ENCODE measurements at places on chromosomes 5 and 9.

DNA sequence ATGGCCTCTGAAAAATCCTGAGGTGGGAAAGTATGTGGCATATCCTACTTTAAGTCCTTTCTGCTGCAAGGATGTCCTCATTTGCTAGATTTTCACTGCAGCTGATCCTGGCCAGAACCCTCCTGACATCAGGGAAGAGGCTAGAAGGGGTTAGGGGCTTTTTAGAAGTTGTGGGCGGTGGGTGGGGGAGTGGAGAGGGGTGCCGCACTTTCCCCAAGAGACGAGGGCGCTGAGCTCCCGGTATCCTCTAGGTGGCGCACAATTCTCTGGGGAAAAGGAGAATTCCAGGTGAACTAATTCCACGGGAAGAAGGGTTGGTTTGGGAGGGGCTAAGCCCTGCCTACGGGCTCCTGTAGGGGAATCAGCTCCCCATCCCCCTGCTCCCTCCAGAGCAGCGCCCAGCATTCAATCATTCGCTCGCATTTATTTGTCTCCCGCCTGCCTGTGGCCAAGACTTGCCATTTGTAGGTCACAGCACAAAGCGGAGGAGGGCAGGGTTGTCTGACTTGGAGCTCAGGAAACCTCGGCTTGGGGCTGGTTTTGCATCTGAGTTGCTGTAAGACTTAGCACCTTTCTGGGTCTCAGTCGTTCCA is 42.9 kb upstream of the HAND1 start:
- DNase-seq, result no peak

DNA sequence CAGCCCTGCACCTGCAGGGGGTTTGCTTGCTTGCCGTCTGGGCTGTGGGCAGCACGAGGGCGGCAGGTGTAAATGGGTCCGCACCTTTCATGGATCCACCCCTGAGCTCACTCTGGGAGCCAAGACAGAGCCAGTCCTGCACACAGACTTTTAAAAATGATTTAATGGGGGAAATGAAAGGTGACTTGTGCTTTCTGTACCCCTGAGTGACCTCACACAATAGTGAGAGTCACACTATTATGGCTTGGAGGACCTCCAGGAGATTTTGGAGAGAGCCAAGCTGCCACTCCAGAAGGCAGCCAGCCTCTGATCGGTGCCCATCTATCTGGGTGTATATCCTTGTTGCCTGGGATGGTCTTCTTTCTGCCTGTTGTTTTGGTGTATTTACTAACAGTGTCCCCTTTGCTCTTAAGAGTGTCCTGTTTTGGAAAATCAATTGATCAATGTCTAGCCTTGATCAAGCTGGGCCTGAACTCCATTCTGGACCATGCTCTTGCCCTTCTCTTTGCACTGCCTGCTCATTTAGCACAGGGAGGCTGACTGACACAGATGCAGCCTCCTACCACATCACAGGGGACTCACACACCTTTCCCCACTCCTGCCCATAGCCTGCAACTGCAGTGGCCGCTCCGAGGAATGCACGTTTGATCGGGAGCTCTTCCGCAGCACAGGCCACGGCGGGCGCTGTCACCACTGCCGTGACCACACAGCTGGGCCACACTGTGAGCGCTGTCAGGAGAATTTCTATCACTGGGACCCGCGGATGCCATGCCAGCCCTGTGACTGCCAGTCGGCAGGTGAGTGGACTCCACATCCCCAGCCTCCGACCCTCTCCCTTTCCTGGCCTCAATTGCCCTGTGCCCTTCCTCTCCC is 29.5 kb downstream of the LAMC3 start:
- DNase-seq, result no peak

DNA sequence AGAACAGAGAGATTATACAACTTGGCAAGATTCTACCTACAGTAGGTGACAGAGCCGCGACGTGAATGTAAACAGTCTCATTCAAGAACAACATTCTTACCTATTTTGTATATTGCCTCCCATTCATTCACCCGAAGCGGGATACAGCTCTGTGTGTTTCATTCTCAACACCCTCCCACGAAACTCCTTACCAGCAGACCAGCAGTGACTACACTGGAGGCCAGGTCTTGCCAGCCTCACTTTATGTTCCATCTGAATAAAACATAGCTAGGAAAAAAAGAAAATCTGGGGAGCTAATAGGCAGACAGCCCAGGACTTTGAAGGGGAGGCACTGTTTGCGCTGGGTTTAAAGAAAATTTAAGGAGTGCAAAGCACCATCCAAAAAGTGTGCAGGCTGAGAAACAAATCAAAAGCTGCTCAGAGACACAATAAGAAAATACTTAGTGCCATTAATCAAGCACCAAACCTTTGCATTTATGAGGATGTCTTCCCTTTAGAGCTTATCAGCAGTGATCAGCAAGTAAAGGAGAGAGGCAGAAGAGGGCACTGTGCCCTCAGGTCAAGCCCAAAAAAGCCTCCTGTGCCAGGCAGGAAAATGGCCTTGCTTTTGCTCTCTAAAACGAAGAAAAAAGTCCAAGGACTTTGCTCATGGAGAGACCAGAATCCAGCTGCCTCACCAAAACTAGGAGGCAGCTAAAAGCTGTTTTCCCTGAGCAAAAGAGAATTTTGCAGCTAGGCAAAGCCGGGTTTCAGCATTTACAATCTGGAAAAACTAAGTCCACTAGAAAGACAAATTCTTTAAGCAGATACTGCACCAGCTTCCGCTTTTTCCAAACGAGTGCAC is 295.1 kb downstream of the BNC2 start:
- no peak for DNase-seq

DNA sequence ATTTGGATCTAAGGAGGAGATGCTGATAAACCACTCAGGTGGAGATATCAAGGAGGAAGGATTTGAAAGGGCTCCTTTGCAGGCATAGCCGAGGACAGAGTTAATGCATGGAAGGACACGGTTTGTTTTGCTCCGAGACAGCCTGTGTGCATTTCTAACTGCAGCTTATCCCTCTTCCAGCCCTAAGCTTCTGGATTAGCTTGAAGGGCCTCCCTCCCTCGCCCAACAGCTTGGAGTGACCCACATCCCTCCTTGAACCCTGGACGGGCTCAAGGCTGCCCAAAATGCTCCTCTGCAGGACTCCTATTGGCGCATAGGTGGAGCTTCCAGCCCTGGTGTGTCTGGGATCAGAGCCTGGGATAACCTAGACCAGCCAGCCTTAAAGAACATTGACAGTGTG is 66.7 kb downstream of the PPARGC1B start:
- no peak for DNase-seq

GRCh38 chr5:31937226-31937625 is 236.9 kb downstream of the GOLPH3 start:
- DNase-seq, result no peak

- DNase-seq, result no peak
These were observed 72.4 kb upstream of the GNAQ start for GRCh38 chr9:78103971-78104433.

GRCh38 chr5:77770293-77771005 is 5.7 kb downstream of the TBCA start:
- no peak for DNase-seq

DNA sequence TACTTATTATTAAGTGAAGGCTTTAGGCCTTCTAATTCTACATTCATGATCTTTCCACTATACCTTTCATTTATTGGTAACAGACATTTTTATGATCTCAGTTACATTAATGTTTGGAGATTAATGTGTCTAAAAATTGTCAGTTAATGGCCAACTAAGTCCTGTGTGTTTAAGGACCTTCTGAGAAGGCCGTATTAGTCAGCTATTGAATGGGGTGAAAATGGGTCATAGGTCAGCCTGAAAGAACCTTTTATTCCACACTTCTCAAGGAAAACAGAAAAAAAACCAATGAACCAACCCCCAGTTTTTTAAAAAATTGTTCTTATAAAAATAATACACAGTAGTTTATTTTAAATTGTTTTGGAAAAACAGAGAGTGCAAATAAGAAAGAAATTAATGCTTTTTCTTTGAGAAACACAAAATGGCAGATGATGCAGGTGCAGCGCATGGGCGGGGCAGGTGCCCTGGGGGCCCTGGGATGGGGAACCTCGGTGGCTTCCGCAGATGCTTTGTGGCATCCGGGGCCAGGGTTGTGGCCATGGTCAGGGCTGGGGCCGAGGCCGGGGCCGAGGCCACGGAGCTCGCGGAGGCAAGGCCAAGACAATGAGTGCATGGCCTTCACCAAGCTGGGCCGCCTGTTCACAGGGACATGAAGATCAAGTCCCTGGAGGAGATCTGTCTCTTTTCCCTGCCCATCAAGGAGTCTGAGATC is 141.9 kb downstream of the SPATA31D1 start:
- DNase-seq, result no peak

DNA sequence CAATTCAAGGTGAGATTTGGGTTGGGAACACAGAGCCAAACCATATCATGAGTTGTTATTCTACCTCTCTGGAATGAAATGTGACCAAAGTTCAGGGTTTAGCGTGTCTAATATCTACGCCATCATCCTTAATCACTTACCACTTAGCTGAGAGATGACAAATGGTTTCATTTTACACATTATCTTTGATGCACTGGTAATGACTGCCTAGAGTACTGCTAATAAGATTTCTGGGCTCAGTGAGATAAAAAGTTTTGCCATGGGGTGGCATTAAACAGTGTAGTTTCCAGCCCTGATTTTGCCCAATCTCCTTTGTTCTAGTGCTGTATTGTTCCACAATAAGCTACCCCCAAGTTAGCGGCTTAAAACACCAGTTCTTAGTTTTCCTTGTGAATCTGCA is 367.2 kb downstream of the MLLT3 start:
- DNase-seq, result no peak

GRCh38 chr5:22329683-22330082 is 523.5 kb downstream of the CDH12 start:
- DNase-seq, result no peak

DNA sequence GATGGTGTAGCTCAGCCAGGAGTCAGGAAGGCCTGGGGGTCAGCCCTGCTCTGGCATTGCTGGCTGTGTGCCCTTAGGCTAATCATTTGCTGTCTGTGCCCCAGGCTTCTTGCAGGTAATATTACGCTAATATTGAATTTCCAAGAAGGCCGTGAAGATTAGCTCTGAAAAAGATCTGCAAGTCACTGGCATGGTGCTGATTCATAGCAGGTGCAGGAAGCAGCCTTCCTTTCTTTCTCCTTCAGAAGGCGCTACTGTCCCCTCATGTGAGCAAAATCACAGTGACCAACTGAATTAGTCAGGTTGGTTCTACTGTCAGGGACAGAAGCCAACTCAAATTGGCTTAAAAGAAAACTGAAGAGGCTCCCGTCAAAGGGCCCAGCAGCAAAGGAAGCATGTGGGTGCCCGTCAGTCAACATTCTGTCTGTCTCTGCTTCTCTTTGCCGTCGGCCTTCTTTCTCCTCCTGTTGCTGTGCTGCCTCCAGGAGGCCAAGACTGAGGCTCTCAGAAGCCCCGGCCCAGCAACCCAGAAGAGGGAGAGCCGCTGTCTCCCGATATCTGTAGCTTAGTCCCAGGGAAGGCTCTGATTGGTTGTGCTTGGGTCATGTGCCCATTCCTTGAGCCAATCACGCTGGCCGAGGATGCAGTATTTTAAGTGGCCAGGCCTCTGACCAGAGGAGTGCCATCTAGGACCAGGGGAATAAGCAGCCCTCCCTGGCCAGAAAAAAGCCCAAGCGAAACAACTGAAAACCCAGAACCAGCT is 67.8 kb upstream of the NEURL1B start:
- no peak for DNase-seq

- no peak for DNase-seq
These were observed 74.2 kb downstream of the ADGRV1 start for GRCh38 chr5:90632791-90633190.

DNA sequence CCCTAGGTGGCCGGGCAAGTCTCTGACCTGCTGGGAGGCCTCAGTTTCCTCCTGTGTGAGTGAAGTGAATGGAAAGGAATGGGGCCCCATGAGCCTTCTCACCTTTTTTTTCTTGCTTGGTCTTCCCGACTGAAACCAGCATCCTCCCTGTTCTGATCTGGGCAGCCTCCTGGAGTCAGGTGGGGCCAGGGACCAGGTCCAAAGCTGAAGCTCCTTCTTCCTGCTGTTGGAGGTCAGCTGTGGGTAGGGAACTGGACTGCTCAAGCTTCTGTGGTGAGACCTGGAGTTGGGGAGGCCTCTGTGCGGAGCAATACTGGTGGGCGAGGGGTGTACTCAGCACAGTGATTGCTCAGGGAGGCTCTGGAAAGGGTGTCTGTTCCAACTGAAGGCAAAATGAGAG is 99.7 kb downstream of the PCSK1 start:
- no peak for DNase-seq

DNA sequence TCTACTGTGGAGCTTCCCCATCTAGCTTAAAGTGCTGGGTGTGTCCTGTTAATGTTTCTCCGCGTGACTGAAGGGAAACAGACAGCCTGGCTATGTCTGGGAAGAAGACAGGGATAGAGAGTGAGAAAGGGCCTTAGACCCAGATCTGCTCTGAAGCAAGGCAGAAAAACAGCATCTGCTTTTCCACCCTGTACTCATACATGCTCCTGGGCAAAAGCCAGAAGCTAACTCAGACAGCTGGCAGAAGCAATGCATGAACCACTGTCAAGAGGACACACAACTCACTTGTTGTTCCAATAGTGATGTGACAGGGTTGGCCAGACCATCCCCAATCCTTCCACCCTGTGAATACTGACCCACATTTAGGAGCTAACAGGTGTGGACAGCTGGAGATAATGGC is 63.3 kb downstream of the DPYSL3 start:
- DNase-seq, result no peak

GRCh38 chr9:119761812-119762211 is 392.6 kb upstream of the BRINP1 start:
- no peak for DNase-seq

- DNase-seq, result no peak
These were observed 18.9 kb downstream of the MRPS30 start for GRCh38 chr5:44827681-44828080.

DNA sequence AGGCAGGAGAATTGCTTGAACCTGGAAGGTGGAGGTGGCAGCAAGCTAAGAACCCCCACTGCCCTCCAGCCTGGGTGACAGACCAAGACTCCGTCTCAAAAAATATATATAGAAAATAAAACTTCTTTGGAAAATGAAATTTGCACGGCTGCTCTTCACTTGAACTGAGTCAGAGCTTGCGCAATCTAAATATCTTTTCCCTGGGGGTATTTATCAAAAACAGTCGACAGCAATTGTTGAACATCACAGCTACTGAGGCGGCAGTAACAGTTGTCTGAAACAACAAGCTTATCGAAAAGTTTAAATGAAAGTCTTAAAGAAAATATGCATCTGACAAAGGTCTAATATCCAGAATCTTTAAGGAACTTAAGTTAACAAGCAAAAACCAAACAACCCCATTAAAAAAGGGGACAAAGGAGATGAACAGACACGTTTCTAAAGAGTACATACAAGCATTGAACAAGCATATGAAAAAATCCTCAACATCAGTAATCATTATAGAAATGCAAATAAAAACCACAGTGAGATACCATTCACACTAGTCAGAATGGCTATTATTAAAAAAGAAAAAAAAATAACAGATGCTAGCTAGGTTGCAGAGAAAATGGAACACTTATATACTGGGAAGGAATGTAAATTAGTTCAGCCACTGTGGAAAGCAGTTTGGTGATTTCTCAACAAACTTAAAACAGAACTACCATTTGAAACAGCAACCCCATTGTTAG is 153.6 kb upstream of the CDH9 start:
- DNase-seq, result no peak

DNA sequence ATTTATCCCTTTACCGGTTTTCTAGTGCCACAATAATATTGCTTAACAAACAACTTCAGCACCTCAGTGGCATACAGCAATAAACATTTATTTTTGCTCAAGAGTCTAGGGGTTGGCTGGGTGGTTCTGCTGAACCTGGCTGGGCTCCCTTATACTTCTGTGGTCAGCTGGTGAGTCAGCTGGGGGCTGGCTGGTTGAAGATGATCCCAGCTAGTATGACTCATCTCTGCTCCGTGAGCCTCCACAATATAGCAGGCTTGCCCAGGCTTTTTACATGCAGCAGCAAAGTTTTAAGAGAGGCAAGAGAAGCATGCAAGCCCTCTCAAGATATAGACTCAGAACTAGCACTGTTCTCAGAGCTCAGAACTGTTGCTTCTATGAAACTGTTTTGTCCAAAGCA is 523.5 kb upstream of the CLINT1 start:
- DNase-seq, result no peak
